DMS53 (cell line): ENCODE measurements at places on chromosomes 13 and 19.

DNA sequence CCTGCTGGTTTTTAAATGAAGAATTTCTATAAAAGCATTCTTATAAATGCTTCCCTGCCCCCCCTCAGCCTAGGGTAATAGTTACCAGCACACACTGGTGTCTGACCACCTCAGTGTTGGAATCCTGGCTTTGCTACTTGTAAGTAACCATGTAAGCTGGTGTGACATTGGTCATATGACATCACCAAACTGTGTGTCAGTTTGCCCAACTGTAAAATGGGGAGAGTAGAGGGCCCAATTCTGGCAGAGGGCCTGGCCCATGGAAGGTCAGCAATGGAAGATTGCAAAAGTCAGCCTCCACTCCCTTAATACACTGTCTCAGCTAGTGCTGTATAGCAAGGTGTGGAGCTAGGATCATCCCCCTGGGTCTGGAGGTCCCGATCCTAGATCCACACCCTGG is 31.6 kb downstream of the ACSBG2 start:
- no peak for DNase-seq

DNA sequence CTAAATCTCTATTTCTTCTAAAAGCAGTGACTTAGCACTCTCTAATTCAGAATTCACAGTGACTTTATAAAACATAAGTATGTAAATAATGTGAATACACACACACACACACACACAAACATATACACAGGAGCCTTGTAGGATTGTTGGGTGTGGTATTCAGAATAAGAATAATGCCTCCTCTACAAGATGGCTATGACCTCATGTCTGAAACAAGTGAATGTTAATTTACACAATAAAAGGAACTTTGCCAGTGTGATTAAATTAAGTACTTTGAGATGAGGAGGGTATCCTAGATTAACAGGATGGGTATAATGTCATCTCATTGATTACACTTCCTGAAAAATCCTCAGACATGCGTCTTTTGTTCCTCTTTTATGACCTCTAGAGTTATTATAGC is 234.6 kb downstream of the SLITRK6 start:
- DNase-seq, result no peak

GRCh38 chr13:106295971-106296370 is 239.5 kb downstream of the EFNB2 start:
- no peak for DNase-seq

DNA sequence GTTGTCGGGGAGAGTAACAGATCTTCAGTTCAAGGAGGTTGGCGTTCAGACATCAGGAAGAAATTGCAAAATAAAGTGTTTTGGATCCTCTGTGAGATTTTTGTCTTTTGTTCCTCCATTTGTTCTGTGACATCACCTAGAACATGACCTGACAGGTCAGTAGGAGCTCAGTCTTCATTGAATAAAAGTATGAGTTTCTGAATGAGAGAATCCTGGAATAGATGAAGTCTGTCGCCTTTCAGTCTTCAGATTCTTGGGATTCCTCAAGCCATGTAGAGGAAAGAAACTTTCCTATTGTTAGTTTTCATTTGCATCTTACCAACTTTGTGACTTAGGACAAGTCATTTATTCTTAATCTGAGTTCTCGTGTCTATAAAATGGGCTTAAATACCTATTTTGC is 14.4 kb downstream of the ARHGAP35 start:
- no peak for DNase-seq

DNA sequence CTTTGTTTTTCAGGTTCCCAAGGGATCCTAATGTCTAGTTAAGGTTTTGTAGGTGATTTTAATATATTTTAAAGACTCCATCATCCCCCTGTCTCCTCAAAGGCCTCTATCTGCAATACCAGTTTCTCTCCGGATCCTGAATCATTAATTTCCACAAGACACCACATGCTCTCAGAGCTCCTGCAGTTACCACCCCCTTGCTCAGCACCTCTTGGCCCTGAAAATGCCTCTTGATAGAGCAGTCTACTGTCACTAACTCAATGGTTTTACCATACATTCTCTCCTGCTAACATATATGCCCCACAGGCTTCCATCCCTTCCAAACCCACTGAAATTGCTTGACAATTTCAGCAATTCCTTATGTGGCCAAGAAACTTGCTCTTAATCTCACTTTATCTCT is 1.9 kb upstream of the PEG3 start:
- DNase-seq, result no peak

DNA sequence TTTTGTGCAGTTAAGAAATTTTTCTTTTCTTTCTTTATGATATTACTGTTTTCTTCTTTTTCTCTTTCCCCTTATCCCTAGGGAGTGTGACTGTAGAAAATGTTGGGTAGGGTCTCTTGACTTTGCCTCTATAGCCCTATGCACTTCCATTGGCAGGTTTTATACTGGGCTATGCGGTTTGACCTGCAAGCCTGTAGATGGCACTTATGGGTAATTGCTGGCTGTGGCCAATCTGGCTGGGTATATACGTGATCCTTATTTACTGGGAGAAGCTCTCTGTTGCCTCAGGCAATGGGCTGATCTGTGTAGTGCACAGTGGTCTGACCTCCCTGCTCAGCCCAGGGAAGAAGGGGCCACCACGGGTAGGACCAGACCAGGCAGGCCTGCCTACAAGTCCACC is 78.8 kb downstream of the RAP2A start:
- DNase-seq, result no peak

DNA sequence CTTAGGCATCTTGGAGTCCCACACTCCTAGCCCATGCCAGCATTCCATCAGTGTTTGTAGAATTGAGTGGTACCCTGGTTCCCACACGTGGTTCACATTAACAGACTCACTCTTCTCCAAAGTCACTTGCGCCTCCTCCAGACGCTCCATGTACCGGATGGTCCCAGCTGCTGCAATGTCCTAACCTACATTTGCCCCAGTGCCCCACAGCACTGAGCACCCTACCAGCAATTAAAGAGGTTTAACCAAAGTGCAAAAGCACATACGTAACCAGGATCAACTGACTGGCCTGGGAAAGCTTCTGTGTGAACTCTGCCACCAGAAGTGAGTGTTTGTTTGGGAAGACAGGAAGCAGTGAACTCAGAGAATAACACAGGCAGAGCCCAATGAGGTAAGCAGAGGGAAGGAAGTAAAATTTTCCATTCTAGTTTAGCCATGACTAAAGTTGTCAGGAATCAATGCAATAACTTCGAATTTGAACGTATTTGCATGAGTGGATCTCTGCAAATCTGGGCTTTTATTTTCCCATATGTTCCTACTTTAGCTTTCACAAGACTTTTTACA is 7.3 kb upstream of the MEDAG start:
- DNase-seq, result peak; percentile 51

GRCh38 chr19:10518444-10519361 is 1.5 kb upstream of the S1PR5 start:
- DNase-seq, result no peak

GRCh38 chr13:26946684-26947343 is 186.2 kb upstream of the GPR12 start:
- peak; percentile 93 for DNase-seq

DNA sequence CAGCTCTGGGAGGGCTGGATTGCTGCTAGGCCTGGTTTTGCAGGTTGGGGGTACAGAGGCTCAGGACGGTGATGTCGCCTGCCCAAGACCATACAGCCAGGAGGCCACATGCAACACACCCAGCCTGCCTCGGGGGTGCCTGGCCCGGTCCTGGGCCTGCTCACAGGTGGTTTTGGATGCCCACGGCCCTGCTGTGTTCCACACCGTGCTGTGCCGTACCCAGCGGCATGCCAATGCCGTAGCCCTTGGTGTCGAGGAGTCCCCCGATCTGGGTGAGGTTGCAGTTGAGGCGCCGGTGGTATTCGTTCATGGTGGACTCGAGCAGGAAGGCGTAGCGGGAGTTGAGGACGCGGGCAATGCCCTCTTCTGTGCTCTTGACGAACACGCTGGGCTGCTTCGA is 11.5 kb upstream of the ATP1A3 start:
- no peak for DNase-seq

DNA sequence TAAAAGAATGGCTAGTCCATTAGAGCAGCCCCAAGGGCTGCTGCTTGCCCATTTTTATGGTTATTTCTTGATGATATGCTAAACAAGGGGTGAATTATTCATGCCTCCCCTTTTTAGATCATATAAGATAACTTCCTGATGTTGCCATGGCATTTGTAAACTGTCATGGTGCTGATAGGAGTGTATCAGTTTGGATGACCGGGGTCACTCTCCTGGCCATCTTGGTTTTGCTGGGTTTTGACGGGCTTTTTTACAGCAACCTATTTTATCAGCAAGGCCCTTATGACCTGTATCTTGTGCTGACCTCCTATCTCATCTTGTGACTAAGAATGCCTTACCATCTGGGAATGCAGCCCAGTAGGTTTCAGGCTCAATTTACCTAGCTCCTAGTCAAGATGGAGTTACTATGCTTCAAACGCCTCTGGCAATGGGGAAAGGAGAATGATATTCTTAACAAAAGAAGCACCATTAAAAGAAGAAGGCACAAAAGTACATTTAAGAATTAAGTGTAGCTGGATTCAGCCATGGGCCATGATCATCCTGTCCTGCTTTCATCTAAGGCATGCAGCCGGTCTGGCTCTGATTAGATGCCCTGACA is 1156.0 kb downstream of the PCDH9 start:
- DNase-seq, result no peak

DNA sequence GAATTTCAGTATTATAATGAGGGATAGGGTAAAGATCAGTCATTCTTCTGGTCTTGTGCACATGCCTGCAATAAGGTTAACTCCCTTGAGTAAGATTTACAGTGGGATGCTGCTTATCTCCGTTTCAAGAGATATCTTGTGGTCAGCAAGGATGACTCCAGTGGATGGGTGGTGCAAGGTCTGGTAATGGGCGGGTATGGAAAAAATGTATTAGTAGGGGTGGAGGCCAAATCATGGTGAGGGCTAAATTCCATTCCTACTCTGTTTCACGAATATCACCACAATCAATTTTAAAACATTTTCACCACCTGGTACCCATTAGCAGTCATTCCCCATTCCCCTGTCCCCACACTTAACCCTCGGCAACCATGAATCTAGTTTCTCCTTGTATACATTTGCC is 40.6 kb downstream of the CCDC122 start:
- no peak for DNase-seq

GRCh38 chr19:6113616-6114188 is 3.4 kb upstream of the RFX2 start:
- DNase-seq, result no peak

GRCh38 chr19:32240316-32240715 is 105.1 kb upstream of the ZNF507 start:
- no peak for DNase-seq

- DNase-seq, result peak; percentile 96
Observed at GRCh38 chr13:48828962-48829411, 146.7 kb upstream of the FNDC3A start.

- DNase-seq, result peak; percentile 9
Observed at GRCh38 chr13:28117689-28118377, 17.5 kb upstream of the FLT3 start.

- peak; percentile 72 for DNase-seq
Observed at GRCh38 chr19:3440082-3440481, 40.2 kb downstream of the SMIM24 start.

- DNase-seq, result no peak
Observed at GRCh38 chr19:2148482-2149135, 2.8 kb downstream of the AP3D1 start.

DNA sequence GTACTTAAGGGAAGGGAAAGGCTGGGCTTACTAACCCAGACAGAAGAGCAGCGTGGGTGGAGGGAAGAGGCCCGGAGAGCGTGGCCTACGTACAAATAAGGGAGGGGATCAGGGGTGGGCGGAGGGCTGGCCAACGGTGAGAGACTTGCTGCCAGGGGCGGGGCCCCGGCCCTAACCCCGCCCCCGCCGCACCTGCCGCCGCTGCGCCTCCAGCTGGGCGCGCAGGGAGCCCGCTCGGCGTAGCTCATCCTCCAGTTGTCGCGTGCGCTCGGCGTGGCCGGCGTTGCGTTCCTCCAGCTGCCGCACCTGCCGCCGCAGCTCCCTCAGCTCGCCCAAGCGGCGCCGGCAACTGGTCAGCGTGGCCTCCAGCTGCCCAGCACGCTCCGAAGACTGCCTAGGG is 5.7 kb downstream of the HOOK2 start:
- DNase-seq, result peak; percentile 94

- DNase-seq, result no peak
Observed at GRCh38 chr13:35987572-35988513, 143.3 kb downstream of the DCLK1 start.

DNA sequence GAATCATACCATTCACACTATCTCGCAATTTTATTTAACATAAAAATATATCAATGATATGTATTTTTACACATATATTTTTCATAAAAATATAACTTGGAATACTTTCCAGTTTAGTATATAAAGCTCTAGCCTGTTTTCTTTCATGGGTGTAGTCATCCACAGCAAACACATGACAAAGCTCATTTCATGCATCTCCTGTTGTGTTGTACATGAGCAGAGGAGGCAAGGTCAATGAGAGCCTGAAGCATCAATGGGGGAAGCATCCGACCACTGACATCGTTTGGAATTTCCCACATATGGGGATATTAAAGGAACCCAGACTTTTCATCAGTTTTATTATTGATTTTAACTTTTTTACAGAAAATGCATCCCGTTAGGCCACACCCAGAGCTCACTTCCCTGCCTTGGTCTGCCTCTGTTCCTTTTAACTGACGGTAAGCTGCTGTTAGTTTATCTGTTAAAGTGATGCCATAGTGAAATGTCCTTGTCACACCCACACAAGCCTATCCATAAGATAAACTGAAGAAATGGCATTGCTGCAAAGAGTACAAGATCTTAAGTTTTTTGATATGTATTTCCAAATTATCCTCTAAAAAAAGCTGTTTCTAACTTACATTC is 44.0 kb downstream of the MIPEP start:
- DNase-seq, result no peak

DNA sequence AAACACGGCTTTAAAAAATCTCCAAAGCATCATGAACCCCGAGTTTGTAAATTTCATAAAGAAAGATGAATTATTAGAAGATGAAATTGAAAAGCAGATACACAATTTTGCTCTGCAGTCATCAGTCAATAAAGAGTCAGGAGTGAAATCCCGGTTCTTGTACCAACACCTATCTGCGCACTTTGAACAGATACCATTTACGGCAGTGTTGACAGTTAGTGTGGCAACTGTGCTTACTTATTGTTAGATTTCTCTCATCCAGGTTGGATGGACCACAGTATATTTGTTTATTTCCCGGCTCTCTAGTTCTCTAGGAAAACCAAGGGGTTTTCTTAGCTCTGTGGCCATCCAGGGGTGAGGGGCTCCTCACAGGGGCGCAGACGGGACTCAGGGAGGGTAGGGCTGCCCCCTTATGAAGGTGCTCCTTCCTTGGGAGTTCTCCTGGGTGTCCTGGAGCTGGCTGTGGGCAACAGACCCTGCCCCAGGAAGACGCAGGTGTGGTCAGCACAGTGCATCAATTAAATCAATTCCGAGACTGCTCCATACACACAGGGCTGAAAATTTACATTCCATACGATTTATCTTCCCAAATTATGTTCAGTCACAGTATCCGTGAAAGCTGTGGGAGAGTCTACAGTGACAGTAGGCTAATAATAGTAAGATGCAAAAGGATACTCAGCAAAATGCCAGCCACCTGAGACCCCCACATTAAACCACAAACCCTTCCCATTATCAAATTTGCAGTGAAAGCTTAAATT is 107.0 kb upstream of the C1QTNF9B start:
- DNase-seq, result no peak
